ENCODE measurements at places on chromosomes 1 and 21.

DNA sequence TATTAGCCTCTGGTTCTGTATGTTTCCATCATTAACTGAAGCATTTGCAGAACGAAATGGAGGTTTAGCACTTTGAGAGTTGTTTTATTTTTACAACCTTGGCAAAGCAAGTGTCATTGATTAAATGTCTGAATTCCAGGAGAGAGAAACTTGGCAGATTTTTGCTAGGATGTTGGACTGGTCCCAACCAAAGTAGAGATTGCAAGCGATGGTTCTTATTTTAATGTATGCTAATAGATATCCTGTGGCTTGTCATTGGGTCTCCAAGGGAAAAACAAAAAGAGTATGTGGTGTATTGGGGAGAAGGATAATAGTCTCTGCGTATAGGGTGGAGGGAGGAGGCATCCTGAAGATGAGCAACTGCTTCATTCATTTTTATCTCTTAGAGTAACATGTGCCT, 457.2 kb upstream of the RUNX1 start:
- no peak for DNase-seq

DNA sequence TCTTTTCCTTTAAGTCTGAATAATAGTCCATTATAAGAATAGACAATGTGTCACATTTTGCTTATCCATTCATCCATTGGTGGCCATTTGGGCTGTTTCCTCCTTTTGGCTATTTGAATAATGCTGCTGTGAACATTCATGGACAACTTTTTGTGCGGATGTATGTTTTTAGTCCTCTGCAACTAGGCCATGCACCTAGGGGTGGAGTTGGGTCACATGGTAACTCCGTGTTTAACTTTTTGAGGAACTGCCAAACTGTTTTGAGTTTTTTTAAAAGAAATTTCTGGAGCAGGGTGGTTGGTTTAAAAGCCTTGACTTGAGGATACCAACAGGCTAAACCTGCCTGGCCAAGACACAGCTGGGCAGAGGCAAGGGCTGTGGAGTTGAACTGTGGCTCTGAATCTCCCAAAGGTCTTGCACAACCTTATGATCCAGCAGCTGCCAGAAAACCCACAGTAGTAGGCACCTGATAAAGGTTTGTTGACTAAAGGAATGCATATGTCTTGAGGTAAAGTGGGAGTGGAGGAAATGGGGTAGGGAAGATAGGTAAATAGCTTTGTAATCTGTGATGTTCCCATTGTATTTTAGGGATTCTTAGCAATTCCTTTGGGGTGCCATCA, 5.6 kb upstream of the RPTN start:
- DNase-seq = no peak

GRCh38 chr1:153608742-153609584, 4.0 kb downstream of the S100A16 start:
- no peak for DNase-seq

DNA sequence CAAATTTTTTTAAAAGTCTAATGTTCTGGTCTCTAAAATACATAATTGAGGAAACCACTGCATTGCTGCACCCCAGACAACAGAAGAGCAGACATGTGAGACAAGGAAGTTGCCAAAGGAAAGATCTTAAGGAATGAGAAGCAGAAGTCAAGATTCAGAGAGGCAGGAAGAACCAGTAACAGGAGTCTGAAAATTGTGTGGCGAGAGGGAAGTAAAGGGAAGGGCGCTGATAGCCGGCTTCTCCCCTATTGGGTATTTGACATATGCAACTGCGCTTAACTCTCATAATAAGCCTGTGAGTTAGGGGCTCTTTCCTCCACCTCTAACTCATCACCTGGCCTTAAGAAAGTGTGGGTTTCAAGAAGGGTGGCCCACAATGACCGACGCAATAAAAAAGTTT, 21.9 kb upstream of the KIF14 start:
- no peak for DNase-seq

DNA sequence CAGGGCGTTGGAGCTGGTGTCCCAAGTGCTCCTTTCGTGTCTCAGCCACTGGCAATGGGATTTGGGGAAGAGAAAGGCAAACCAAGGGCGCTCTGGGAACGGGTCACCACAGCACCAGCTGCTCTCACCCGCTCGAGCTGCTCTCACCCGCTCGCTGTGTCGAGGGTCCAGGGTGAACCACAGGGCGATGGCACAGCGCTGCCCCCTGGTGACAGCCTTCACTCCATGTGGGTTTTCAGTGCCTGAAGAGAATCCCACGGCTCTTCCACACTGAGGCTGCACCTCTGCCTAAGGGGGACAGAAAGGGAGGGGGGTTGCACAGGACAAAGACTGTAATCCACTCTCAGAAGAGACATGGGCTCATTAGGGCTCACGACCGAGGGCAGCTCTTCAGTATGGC, 7.1 kb upstream of the CLDN19 start:
- DNase-seq = peak; percentile 13

GRCh38 chr1:67897270-67897949, 64.1 kb upstream of the GNG12 start:
- DNase-seq = no peak

GRCh38 chr21:33265664-33266049, 510 bp upstream of the IL10RB start:
- no peak for DNase-seq

DNA sequence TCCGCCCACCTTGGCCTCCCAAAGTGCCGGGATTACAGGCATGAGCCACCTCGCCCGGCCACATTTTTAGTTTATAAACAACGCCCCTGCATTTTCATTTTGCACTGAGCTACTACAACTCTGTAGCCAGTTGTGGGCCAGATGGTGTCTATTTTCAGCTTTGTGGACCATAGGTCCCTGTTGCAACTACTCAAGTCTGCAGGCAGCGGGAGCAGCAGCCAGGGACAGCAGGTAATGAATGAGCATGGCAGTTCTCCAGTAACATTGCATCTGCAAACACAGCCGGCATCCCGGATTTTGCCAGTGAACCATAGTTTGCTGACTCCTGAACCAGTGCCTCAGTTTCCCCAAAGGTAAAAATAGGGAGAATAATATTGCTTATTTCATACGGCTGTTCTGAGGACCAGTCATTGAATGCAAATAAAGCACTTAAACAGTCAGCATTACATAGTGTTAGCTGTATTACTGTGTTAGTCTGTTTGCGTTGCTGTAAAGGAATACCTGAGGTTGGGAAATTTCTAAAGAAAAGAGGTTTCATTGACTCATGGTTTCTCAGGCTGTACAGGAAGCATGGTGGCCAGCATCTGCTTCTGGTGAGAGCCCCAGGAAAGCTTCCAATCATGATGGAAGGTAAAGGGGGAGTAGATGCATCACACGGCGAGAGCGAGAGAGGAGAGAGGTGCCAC, 65.5 kb upstream of the SLC45A1 start:
- no peak for DNase-seq

DNA sequence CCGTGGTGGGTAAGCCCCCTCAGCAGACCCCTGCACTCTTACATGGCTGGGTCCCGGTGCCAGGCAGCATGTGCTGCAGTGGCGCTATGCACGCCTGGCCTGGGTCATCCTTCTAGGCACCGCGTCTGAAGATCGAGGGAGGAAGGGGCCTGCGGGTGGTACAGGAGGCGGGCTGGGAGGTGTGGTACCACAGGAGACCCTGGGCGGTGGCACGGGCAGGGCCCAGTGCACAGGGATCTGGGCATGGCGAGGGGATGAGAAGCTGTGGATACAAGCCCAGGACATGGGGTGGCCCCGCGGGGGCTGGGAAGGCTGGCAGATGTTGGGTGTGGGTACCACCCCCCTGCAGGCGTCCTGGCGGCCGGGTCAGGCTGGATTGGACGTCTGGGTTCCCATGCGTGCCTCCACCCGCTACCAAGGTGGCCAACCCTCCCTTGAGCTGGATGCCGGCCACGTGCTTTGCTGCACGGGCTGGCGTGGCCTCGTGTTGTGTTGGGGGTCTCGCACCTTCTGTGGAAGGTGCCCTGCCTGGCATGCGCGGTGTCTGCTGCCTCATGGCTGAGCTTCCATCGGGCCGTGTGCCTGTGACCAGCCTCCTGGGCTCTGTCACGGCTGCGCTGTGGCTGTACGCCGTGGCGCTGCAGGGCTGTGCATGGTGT, 19.7 kb downstream of the CFAP410 start:
- no peak for DNase-seq

GRCh38 chr1:24987875-24988557, 57.9 kb upstream of the RUNX3 start:
- no peak for DNase-seq

- DNase-seq = no peak
These were observed 13.2 kb upstream of the TUFT1 start for GRCh38 chr1:151526735-151527525.

DNA sequence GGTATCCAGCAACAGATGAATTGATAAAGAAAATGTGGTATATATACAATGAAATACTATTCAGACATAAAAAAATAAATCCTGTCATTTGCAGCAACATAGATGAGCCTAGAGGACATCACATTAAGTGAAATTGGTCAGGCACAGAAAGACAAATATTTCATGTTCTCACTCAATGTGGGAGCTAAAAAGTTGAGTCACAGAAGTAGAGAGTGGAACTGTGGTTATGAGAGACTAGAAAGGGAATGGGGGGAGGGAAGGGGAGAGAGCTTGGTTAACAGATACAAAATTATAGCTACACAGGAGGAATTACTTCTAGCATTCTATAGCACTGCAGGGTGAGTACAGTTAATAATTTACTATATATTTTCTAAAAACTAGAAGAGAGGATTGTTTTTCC, 37.1 kb upstream of the SERPINC1 start:
- DNase-seq = no peak

DNA sequence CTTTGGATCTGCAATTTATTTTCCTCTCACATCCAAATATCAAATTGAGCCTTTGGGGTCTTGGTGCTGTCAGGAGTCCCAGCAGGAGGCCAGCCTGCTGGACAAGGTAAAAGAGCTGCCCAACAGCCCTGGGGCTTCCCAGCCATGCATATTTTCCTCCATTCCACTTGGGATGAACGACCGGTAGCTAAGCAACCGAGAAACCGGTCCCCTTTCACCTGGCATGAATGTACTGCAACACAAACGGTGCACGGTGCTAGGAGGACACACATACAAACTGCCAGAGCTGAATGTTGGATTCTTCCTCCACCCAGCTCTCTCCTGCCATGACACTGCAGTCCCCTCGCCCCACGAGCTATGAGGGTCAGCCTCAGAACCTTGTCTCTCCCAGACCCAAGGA, 42.7 kb downstream of the BCAR3 start:
- DNase-seq = no peak

DNA sequence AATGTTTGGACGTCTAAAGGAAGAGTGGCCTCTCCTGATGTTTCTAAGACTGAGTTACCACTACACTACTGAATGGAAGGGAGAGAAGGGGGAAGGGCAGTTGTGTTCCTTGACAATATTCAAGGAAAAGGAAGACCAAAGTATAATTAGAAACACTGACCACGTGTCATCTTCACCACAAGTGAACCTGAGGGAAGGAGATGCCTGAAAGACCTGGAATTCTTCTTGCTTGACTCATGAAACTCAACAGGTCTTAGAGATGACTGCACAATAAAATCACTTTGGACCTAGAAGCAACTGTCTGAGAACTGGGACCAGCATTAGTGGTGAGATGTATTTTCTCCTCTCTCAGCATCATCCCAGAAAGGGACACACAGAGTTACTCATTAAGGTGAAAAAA, 56.7 kb downstream of the PTPN14 start:
- DNase-seq = no peak

DNA sequence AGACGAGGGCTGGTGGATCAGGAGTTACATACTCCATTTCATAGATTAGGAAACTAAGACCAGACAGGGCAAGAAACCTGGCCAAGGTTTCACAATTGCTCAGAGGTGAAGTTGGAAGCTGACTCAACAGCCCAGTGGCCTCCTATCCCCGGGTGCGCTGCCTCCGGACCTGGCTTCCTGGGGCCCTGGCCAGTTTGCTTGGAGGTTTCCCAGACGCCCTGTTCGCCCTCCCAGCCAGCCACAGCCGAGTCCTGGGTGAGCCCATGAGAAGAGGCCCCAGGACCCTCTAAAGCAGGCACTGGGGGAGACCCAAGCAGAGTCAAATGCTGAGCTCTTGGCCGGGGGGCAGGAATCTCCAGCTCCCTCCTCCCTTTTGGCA, 180.1 kb downstream of the ZBTB18 start:
- no peak for DNase-seq

- DNase-seq = no peak
These were observed 43.2 kb upstream of the C1orf185 start for GRCh38 chr1:51058858-51059257.
